ENCODE measurements at places on chromosomes 5 and 9.
A peak's percentile ranks its signal among the peaks of the same experiment; 100 is the strongest.

DNA sequence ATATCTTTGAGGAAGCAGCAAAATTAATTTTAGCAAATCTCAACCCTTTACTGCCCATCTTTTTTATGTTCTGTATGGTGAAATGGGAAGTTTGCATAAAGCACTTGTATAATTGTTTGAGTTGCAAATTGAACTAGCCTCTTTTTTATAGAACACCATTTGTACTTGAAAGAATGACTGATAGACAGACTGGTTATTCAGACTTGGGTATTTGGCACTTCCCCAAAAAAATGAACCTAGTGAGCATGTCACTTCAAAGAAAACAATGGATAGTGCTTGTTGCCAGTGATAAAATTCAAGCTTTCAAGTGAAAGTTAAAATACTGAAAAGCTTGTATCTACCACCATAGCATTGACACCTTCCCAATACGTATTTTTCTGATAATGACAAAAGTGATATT lies 115.8 kb downstream of the ERCC6L2 start:
- no peak for DNase-seq

GRCh38 chr9:3721096-3721495 lies 195.3 kb upstream of the RFX3 start:
- no peak for DNase-seq

DNA sequence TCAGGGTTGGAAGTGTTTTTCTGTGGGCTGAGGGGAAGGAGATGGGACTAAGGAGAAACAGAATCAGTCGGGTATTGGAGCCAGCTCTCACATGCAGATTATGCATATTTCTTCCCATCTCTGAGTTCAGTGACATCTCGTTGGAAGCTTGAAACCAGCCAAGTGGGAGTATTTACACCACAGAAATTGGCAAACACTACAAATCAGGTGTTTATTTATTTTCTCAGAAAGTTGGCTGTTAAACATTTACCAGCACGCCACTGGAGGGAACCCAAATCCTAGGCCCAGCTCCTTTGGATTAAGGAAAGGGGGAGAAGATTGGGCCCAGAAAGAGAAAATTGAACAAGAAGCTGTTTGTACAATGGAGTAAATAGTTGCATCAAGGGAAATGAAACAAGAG lies 72.1 kb upstream of the PITX1 start:
- DNase-seq = no peak

DNA sequence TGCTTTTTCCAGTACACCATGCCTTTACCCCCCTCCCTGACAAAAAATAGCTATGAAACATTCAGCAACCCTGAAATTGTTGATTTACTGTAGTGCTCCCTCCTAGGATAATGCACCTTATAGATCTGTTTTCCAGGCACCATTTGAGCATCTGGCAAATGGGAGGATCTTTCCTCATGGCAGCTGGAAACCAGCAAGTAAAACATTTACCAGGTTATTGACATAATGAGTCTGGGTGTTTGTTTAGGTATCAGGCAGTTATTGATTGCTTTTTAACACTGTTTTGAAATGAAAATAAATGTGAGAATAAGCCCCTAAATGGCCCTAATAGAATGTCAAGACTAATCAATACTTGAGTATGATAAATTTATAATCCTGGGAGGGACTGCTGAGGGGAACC lies 57.3 kb upstream of the KLF4 start:
- no peak for DNase-seq

- peak; percentile 5 for DNase-seq
Measured at GRCh38 chr5:157359356-157360055, 93.6 kb downstream of the CYFIP2 start.

GRCh38 chr5:133663397-133664054 lies 51.2 kb upstream of the FSTL4 start:
- DNase-seq = no peak

DNA sequence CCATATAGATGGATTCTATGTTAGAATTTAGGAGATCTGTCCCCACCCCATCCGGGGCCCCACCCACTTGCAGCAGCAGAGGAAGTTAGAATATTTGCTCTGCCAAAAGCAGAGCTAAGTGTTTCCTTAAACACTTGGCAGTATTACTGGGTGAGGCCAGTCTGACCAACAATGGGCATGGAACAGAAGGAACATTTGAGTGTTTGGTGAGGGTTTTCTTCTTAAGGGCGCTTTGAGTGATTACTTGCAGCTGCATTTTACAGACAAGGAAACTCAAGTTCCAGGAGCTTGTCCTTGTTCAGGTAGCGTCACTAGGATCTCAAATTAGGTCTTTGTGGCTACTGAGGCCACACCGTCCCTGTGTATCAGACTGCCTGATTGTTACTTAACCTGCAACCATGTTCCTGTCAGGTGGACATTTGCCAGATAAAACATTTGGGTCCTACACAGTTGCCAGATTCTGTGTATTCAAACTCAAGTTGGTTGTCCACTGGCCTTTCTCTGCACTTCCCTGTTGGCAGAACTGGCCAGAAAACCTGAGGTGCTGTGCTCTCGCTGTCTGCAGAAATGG lies 59.3 kb downstream of the SLC46A2 start:
- DNase-seq = no peak

GRCh38 chr9:21728781-21729180 lies 73.7 kb upstream of the MTAP start:
- DNase-seq = no peak

DNA sequence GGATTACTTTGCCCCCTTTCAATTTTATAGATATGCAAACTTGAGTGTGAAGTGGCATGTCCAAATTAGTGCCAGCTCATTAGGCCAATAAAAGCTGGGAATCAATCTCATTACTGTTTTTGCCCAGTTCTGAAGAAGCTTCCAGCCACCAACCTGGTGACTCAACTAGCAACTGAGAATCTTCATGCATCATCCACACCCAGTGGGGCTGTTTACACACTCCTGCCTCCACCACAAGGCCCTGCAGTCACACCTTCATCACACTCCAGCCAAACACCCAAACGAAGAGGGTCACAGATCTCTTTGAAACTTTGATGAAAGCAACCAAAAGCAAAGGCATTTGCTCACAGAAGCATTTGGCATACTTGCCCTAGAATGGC lies 41.3 kb upstream of the S1PR3 start:
- DNase-seq = no peak

DNA sequence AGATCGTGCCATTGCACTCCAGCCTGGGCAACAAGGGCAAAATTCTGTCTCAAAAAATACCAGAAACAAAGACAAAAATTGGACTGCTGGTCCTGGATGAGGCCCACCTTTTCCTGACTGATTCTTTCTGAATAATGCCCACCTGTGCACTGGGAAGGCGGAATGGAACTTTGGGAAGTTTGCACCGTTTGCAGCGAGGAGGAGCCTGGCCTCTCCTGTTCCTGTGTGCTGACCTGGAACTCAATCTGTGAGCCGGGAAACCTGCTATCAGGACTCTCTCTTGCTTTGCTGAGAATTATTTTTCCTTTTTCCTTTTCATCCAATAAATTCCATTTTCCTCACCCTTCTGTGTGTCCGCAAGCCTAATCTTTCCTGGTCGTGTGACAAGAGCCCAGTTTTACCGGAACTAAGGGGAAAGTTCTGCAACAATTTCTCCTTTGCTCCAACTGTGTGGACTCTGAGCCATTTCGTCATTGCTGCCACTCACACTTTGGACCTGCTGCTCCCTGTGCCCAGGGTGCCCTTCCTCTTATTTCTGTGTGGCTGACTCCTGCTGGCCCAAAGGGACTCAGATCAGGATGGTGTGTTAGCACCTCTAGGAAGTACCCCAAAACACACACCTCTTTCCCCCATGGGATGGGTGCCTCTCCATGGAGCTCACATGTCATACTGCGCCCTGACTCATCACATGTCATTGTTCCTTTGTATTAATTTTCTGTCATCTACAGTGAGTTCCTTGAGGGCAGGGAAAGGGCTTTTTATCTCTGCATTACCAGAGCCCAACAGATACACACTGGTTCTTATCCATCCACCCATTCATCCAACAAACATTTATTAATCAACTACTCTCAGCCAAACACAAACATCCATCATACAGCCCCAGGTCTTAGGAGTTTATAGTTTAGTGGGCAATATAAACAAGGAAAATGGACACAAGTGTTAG lies 4.7 kb upstream of the GLRX start:
- no peak for DNase-seq

DNA sequence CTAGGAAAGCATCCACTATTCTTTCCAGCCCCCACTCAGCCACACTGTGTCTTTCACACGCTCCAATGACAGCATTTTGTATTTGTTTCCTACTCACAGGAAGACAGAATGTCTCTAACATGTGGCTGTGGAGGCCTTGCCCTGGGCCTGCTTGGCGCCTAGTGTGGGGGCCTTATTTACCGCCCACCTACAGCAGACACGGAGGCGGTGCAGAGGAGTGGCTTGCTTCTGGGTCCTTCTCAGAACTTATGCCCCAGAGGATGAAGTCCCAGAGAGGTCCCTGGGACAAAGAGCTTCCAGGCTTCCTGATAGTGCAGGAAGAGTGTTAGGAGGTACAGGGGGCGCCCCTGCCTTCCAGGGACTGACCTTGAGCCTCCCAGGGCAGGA lies 8.5 kb upstream of the MRNIP start:
- no peak for DNase-seq

DNA sequence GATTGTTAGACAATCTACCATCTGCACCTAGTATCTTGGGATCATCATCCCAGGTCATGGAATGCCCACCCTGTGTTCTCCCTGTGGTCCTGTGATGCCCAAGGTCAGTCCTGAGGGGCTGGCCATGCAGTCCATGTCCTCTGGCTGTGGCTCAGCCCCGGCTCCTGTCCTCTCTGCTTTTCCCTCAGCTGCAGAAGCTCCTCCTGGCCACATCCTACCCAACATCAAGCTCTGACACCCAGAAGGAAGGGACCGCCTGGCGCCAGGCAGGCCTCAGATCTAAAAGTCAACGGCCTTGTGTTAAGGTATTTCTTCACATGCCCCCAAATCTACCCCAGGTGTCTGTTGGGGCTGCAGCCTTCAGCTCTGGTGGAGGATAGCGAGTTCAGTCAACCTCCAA lies 100.5 kb downstream of the PPARGC1B start:
- DNase-seq = no peak

GRCh38 chr5:81907012-81907635 lies 64.7 kb upstream of the ATG10 start:
- DNase-seq = no peak

DNA sequence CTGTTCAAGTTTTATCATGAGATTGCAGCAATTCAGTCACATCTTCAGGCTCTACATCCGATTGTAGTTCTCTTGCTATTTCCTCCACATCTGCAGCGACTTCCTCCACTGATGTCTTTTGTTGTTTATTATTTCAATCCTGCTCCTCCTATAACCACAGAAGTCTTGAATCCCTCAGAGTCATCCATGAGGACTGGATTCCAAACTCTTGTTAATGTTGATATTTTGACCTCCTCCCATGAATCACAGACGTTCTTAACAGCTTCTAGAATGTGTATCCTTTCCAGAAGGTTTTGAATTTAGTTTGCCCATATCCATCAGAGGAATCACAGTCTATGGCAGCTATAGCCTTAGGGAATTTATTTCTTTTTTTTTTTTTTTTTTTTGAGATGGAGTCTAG lies 3.6 kb downstream of the FBXO38 start:
- DNase-seq = no peak

GRCh38 chr5:11273180-11273903 lies 512.3 kb upstream of the DAP start:
- DNase-seq = no peak

DNA sequence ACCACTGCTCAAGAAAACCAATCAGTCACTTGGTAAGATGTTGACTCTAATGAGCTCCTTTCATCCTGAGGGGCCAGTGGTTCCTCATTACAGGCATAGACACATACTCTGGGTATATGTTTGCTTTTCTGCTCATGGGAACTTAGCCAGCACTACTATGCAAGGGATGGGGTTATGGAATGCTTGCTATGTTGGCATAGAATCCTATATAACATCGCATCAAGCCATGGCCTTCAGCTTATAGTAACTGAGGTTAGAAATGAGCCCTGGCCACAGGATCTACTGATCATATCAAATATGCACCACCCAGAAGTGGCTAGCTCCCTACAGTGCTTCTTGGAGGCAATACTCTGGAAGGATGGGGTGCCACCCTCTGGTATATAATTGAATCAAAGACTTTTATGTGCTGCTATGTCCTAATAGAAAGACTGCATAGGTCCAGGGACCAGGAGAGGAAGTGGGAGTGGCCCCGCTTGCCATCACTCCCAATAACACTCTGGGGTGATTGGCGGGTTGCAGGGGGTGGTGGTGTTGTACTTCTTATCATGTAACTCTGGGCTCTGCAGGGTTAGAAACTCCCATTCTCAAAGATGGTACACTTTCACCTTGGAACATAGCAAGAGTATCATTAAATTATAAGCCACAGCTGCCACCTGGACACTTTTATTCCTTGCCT lies 70.3 kb downstream of the ZNF366 start:
- no peak for DNase-seq

GRCh38 chr9:69873401-69873950 lies 52.9 kb downstream of the CFAP95 start:
- no peak for DNase-seq

DNA sequence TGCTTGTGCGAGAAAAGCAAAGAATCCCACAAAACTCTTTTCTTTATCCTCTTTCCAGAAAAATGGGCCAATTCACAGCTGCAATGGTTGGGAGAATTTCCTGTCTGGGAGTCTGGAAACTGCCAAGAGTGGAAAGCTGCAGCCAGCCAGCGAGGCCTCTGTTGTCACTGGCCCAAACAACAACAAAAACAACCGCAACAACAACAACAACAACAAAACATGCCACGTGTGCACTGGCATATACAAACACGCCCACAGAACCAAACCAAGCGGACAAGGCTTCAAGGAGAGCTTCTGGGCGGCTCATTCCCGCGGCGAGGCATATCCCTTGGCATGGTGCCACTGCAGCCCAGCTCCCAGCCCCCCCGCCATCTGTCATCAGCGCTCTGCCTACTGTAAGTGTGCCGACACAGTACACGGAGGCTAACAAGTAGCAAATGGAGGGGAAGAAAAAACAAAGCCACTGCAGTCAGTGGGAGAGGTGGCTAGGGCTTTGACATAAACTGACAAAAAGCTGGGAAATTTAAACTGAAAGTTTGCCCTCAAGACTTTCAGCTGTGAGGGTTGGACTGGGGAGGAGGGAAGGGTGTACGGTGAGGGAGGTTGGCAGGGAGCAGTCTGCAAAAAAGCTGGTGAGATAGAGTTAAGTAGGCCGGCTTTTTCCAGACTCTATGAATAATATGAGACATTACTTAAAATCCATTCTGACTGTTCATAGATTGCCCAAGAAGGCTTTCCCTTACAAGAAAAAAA lies 165.0 kb upstream of the ZNF462 start:
- DNase-seq = no peak

GRCh38 chr5:175535796-175536195 lies 57.4 kb downstream of the SFXN1 start:
- DNase-seq = no peak

- no peak for DNase-seq
Measured at GRCh38 chr5:38424148-38425060, 132.0 kb downstream of the LIFR start.

- no peak for DNase-seq
Measured at GRCh38 chr5:23389291-23390101, 117.9 kb upstream of the PRDM9 start.

DNA sequence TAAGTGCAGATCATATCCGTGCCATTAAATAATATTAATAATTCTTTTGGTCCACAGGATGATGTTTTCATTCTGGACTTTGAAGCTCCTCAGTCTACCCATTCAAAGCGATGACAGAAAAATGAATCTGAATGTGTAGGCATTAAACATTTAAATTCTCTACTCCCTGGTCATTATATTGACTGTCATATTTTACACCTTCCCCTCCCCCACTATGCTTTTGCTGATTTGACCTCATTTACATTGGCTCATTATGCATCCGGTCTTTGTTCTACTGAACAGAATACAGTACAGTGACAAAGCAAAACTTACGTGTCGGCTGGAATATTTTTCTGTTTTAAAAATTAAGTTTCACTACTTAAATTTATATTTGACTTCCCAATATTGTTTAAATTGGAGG lies 289.7 kb upstream of the TMEM161B start:
- no peak for DNase-seq

- no peak for DNase-seq
Measured at GRCh38 chr9:136688274-136689107, 1.2 kb upstream of the AGPAT2 start.
